NCI-H524 (cell line): ENCODE measurements at places on chromosomes 1 and 21.

GRCh38 chr1:76725864-76726619 lies 141.2 kb upstream of the ST6GALNAC5 start:
- no peak for DNase-seq

- no peak for DNase-seq
Measured at GRCh38 chr21:42840411-42841155, 38.8 kb downstream of the WDR4 start.

GRCh38 chr1:159339536-159339935 lies 37.4 kb downstream of the FCER1A start:
- DNase-seq: no peak

- no peak for DNase-seq
Measured at GRCh38 chr1:60847391-60847790, 235.0 kb upstream of the NFIA start.

DNA sequence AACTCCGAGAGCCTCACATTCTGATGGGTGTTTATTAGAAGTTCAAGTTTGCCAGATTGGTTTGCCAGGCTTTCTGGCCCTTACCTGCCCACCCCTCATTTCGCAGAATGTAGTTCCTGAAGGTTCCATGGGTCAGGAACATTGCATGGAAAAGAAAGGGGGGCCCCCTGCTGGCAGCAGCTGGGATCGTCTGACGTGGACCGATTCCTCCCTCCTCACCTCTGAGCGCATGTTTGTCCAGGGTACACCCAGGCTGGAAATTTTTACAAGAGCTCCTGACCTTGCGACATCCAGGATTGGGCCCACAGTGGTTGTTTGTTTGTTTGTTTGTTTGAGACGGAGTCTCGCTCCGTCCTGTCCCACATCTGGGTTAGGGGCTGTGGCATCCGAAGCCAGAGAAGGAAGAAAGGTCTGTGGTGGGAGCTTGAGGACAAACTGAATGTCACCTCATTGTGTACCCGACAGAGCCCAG lies 126.0 kb upstream of the TMEM51 start:
- DNase-seq: no peak

DNA sequence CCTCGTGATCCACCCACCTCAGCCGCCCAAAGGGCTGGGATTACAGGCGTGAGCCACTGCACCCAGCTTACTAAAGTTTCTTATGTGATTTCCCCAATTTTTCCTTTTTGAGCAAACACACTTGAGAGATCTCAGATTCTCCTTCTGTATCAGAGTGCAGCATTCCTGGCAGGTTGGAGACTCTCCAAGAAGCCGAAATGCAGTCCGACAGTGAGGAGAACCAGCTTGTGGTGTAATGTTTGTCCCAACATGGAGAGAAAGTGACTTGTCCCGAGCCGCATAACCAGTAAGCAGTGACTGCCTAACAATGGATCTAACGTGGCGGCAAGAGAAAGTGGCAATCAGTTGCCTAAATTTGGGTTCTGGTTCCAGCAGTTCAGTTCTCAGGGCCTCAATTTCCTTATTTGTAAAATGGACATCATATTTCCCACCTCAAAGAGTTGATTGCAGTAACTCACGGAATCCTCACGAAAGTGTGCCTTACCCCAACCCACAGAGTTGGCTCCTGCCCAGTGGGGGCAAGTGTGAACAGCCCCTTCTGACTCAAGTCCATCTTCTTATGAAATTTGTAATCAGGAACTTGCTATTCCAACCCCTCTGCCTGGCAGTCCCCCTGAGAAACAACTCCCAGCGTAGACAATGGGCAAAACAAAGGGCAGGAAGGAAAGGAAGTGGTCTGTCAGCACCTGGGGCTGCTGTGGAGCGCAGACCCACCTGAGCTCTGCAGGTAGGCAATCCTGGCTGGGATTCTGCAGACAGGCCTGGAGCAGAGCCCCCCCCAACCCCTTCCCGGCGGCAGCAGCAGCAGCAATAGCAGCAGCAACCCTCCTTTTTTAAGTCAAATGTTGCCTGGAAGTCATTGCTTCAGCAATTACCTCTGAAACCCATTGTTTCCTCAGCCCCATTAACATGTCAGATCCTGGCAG lies 223.6 kb upstream of the POU3F1 start:
- no peak for DNase-seq

DNA sequence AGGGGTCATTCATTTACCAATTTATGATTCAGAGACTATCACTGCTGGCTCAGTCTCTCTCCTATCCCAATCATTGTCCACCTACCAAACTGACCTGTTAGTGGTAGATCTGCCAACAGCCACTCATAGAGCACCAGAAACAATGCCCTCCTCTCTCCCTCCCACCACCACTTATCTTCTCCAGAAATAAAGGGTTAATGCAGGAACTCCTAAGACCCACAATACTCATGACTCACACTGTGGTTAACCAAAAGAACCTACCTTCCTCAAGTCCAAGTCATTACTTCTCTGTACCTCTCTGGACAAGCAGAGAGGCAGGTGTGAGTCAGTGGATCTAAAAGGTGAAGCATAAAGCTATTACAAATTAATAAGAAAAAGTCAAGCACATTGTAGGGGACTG lies 40.9 kb upstream of the CAMK1G start:
- no peak for DNase-seq

- DNase-seq: no peak
Measured at GRCh38 chr1:47298025-47298699, 15.8 kb downstream of the STIL start.

GRCh38 chr1:22252251-22252650 lies 109.4 kb upstream of the WNT4 start:
- DNase-seq: no peak

DNA sequence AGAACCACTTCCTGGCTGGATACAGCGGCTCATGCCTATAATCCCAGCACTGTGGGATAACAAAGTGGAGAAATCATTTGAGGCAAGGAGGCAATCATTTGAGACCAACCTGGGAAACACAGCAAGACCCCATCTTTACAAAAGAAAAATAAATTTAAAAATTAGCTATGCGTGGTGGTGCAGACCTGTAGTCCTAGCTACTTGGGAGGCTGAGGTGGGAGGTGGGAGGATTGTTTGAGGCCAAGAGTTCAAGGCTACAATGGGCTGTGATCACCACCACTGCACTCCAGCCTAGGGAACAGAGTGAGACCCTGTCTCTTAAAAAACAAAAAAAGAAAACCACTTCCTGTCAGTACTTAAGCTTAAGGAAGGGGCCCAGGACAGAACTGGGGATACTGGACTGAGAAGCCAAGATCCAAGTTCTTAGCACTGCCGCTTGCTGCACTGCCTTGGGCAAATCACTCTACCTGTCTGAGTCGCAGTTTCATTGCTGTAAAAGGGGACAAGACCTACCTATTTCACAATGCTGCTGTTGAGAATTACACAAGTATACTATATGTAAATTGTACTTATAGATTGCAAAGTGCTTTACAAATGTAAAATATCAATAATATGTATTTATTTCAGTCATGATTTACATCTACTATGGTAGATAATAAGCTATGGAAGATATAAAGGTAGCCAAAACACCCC lies 154.9 kb downstream of the RERE start:
- DNase-seq: no peak

GRCh38 chr1:165647517-165647916 lies 16.5 kb downstream of the MGST3 start:
- no peak for DNase-seq

DNA sequence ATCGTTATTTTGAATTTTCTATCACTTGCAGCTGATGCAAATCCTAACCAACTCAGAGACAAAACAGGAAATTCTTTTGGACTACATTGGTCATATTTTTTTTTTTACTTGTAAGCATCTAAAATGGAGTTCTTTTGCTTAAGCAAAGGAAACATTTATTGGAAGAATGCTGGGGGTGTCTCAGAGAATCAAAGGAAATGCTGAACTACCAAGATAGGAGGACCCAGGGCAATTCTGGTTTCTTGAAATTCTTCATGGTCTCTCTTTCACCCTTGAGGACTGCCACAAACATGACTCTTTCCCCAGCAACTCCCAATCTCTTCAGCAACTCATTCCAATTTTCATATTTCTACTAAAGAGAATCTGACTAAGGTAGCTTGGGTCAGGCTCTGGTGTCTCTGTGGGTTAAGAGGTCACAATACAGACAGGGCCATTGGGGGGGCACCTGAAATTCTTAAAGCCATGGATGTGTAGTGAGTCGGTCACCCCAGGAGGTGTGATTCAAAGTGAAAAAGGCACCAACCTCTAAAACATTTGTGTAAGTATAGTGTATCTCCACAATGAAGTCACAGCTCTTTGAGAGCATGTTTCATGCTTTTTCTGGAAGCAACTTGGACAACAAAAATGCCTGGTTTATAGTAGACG lies 171.1 kb upstream of the FGGY start:
- DNase-seq: no peak

GRCh38 chr1:154463512-154463990 lies 38.5 kb upstream of the TDRD10 start:
- no peak for DNase-seq

DNA sequence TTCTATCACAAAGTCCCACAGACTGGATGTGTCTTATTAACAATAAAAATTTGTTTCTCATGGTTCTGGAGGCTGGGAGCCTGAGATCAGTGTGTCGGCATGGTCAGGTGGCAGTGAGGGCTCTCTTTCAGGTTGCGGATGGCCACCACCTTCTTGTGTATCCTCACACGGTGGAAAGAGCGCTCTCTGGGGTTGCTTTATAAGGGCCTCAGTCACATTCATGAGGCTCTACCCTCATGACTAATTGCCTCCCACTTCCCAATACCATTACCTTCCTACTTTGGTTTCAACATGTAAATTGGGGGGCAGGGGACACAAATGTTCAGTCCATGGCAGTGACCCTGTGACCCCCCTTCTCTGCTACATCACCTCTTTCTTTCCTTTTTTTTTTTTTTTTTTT lies 20.7 kb upstream of the MX1 start:
- no peak for DNase-seq

DNA sequence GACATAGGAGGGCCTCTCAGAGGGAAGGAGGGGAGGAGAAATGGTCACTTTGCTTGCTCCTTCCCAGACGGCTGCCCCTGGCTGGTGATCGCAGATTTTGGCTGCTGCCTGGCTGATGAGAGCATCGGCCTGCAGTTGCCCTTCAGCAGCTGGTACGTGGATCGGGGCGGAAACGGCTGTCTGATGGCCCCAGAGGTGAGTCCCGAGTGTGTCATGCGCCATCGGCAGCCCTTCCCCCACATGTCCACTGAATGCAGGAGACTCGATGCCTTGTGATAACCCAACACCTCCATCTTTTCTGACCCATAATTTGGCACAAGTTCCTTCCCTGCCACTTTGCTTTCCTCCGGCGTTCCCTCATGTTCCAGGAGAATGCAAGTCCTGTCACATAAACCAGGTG lies 12.7 kb downstream of the DDOST start:
- DNase-seq: no peak

DNA sequence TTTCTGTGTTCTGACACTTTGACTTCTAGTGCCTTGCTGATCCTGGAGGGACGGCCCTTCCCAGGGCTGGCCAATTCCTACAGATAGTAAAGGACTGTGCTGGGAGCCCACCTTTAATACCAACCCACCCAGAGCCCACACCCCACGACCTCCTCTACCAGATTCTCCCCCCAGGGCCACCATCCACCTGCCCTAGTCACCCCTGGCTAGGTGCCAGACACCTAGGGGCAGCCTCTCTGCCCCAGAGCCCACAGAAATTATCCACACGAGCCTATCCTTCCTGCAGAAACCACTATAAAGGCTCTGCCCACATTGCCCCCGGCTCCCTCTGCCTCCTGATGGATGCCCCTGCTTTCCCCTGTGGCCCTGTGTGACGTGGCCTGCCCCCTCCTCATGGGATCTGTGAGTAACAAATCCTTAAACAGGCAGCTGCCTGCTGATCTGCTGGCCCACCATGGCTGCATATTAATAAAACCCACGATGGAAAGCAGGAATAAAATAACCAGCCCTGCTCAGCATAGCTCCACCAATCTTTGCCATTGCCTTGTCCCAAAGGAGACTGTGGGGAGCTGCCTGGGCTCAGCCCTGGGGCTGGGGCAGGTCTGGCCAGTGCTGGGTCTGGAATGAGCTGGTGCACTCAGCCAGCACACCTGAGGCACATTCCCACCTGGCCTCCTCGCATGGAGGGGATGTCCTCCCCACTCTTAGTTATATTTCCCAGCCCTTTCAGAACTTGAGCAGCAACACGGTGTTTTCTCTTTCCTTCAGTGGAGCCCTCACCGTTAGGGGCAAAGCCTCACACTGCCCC lies 488.5 kb downstream of the NPHP4 start:
- DNase-seq: no peak

DNA sequence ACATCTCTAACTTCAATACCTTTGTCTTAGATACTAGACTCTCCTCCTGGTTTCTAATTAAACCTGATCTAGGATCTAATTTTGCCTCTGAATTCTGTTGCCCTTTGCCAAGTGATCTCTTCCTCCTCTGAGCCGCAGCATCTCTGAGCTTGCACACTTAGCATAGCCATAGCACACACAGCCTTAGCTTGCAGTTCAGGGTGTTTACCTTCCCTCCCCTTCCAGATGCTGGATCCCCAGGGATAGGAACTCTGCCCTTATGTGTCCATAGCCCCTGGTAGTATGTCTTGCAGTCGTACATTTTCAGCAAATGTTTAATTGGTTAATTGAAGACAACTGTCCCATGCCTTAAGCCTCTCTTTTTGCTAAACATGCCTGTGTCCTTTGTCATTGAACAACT lies 30.3 kb downstream of the SELL start:
- DNase-seq: no peak

DNA sequence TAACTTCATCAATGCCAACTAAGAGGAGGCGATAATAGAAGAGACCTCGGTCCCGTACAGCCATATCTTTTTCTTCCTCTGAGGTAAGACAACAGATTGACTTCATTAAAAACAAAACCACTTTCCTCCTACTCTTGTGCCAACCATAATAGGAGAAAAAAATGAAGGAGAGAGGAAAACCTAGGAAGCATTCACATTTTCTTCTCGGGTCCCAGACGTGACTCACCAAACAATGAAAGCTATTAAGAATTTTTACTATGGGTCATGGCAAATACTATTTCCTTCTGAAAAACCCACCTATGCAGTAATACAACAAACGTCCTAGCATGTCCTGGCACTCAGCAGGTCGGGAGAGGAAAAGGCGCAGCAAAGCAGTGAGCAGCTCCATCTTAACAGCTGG lies 8.6 kb upstream of the BCL2L15 start:
- DNase-seq: no peak

- DNase-seq: no peak
Measured at GRCh38 chr1:17635811-17636210, 96.3 kb downstream of the ARHGEF10L start.

DNA sequence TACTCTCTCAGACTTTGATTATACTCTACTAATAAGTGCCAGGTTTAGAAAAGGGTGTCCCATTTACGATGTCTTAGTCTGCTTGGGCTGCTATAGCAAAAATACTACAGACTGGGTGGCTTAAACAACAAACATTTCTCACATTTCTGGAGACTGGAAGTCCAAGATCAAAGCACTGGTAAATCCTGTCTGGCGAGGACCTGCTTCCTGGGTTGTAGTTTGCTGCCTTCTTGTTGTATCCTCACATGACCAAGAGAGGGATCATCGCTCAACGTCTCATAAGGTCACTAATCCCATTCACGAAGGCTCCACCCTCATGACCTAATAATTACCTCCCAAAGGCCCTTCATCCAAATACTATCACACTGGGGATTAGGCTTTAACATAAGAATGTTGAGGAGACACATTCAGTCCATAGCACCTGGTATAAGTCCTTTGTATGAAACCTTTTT lies 12.0 kb downstream of the PRDX6 start:
- no peak for DNase-seq

GRCh38 chr1:34697818-34698217 lies 57.0 kb upstream of the GJB5 start:
- DNase-seq: no peak
